Activated CD8-positive, alpha-beta T cell treated with anti-CD3 and anti-CD28 coated beads, Interleukin-2, amount 10 ng/mL, durations not matched to agents 7 days and 5 days (primary cell): ENCODE measurements at places on chromosomes 7 and 10.

GRCh38 chr10:78916227-78916626 is 152.5 kb upstream of the ZMIZ1 start:
- DNase-seq, result no peak

DNA sequence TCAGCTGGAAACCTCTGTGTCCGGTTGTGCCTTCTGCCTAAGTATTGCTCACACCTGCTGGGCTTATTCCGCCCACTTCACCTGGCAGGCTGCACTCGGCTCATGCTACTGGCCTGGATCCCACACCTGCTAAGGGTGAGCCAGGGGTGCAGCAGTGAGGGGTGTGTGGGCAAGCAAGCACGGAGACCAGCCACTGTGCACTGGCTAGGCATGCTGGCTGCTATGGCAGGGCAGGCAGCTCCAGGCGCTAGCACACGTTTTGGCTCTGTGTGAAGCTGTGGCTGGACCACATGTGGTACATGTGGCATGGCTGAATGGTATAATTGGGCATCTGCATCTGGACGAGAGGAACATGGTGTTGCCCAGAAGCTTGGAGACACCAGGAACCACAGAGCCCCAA is 940.7 kb downstream of the NRG3 start:
- no peak for DNase-seq

- DNase-seq, result no peak
Measured at GRCh38 chr10:2619916-2620315, 447.4 kb upstream of the PFKP start.

DNA sequence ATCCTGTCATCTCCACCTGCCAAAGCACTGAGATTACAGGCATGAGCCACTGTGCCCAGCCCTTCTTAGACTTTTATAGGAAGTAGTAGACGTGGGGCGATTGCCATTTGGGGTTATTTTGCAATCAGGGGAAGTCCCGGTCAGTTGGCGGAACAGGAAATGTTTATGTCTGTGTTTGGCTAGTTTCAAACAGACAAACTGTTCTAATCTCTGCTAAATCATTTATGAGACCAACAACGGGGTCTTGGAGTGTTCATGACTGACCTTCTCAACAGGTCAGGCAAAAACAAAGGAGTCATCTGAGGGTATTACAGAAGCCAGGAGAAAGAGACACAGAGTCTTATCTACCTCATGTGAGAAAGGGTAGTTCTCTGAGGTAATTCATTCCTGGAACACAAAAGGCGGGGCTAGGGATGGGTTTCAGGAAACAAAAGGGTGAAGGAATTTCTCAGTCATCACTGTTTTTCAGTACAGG is 6.6 kb upstream of the TPK1 start:
- no peak for DNase-seq

DNA sequence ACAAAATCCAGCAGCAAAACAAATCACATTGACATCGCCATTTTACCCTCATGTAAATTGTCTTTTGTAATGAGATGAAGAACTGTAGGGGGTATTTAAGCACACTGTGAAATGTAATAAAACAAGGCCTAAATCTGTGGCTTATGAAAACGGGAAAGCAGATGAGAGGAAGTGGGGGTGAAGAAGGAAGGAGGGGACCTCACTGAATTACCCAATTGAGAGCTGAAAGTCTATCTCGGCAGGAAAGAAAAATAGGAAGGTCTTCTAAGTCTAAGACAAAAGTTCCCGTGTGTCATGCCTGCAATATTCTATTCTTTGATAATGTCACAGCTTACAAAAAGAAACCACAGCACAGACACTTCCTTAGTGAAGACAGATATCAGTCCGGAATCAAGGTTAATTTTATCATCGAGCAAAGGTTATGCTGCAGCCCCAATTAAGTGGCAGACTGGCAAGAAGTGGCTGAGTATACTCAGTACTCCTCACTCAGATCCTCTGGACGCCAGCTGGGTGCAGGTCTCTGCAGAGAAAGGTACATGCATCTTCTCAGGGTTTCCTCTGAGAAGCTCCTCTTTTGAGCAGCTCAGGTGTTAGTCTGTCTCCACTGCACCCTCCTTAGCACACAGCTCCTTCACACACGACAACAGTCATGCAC is 239.7 kb downstream of the FANK1 start:
- no peak for DNase-seq

GRCh38 chr10:99631496-99631895 is 11.3 kb upstream of the SLC25A28 start:
- DNase-seq, result no peak

DNA sequence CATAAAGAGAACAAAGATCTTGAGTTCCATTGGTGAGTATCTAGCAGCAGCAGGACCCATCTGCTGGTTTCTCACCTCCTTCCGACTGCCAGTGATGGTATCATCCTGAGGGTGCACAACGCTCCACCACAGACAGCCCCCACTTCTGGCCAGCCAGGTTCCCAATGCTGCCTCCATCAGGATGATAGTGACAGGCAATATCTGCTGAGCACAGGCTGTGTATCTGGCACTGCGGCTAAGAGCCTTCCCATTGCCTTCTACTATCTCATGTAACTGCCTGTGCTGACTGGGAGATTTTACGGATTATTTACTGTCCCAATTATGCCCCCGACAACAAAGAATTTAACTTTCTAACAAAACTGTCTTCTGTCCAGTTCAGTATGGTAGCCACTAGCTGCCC is 352.4 kb upstream of the AOAH start:
- DNase-seq, result no peak

- no peak for DNase-seq
Measured at GRCh38 chr10:53025172-53025711, 252.7 kb upstream of the MBL2 start.

- DNase-seq, result no peak
Measured at GRCh38 chr7:141409801-141410329, 141.3 kb upstream of the AGK start.

GRCh38 chr10:7027913-7028808 is 382.7 kb downstream of the SFMBT2 start:
- DNase-seq, result no peak

DNA sequence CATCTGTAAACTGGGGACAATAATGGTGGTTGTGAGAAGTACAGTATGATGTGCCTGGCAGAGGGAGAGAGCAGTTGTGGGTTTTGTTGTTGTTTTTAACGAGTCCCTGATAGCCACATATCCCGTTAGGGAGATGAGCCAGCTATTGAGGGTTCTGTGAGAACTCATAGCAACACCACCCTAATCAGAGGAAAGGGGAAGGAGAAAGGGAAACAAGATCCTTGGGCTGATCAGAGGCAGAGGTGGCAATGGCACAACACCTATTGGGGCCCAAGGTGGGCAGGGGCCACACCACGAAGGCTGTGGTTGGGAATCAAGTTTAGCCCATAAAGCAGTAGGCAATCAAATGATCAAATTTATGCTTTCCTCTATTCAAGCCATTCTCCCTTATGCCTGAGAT is 1.7 kb upstream of the MRPS24 start:
- DNase-seq, result no peak

- DNase-seq, result peak; percentile 47
Measured at GRCh38 chr7:123747620-123748141, 1.1 kb downstream of the WASL start.

GRCh38 chr7:28383975-28384374 is 28.3 kb upstream of the CREB5 start:
- DNase-seq, result no peak

DNA sequence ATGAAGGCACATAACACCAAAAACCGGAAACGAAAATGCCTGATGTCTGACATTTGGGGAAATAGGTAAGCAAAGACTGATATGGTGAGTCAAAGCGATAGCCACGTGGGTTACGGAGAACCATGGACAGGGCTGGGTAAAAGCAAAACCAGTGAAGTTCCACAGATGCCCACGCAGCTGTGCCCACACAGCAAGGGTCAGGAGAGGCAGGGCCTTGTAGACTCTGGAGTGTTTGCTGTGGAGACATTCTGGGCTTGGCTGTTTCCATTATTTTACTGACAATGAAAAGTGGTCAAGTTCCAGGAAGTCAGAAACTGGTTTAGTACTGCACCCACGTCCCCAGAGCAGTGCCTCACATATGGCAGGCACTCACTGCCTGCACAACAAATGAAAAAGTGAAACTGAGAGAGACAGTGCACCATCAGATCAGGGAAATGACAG is 148.7 kb downstream of the ZMYND11 start:
- no peak for DNase-seq

DNA sequence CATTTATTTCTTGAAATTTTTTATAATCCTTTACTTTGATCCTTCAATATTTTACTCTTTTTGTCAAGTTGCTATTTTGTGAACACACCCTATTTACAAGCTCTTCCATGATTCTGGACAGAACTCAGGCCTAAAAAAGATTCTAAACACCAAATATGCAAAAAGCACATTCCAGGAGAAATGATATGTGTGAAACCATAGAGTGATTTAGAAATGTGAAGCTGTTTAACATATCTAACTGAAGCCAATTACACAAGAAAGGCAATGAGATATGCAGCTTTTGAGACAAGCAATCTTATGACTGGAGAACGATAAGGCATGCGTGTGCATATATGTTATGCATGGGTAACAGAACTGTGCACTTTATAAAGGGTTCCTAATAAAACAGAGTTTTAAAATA is 243.0 kb downstream of the CACNA2D1 start:
- no peak for DNase-seq

DNA sequence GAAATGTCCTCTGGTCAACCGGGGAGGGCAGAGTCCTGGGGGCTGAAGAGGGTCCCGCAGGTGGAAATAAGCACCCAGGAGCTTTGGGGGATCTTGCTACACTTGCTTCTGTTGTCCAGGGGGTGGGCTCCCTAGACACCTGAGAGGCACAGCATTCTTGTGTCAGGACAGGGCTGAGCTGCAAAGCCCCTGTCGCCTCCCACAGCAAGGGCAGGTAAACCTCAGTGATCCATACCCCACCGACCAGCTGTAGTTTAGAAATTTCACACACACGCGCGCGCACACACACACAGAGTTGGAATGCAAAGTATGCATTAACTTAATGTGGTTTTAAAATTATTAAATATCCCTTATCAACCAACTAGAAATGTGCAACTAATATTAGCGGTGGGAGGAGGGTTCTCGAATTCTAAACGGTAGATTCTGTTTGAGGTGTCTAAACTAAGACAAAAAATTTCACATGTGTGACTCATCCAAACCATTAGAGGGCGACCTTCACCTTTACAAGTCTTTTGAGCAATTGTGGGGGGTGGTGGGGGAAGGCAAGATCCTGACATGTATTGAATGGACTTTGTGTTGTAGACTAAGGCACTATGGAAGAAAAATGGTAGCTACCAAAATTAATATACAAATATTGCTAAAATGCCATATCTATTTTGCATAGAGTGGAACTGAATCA is 34.3 kb upstream of the PTF1A start:
- peak; percentile 24 for DNase-seq

DNA sequence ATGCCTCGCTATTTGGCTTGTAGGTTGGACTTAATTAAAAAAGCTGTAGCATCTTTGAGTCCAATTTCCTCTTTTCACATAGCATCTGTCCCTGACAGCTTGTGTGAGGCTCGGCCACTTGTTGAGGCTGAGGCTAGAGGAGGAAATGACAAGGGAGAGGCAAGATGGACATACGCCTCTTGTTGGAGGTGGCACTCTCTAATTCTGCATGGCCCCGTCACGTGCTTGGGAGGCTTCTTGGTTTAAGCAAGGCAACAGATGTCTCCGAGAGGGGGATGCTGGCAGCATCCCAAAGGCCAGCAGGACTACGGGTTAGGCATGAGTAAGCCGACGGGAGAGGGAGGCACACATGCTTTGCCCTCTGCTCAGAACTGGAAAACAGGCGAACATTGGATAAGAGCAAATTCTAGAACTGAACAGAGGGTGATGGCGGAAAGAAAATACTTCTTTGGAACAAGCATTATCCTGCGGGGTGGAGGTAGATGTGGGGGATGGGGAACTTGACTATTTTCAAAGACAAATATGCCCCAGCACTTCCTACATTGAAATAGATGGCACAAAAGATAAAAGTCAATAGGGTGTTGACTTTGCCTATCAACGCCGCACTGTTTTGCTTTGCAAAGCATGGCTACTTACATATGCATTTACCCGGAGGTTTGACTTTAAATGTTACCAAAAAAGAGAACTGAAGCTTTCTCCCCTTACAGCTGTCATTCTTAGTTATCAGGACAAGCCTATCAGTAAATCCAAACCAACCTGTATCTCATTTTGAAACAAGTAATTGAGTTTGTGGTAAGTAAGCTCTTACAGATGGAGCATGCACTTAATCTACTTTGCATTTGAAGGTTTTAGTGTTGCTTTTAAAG is 94.8 kb downstream of the CHN2 start:
- no peak for DNase-seq

DNA sequence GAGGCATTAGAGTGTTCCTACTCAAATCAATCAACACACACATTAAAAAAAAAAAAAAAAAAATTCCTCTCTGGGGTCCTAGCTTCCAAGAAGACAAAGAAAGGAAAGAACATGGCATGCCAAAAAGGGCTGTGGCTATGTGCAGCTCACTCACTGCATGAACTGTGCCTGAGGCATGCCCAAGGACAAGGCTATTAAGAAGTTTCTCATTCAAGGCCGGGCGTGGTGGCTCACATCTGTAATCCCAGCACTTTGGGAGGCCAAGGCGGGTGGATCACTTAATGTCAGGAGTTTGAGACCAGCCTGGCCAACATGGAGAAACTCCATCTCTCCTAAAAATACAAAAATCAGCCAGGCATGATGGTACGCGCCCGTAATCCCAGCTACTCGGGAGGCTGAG is 41.9 kb upstream of the PPP3CB start:
- no peak for DNase-seq

- no peak for DNase-seq
Measured at GRCh38 chr7:86814661-86815379, 171.1 kb downstream of the GRM3 start.

- no peak for DNase-seq
Measured at GRCh38 chr7:70271617-70272081, 673.4 kb downstream of the AUTS2 start.

GRCh38 chr10:13784067-13784466 is 197.3 kb downstream of the PRPF18 start:
- DNase-seq, result peak; percentile 47

DNA sequence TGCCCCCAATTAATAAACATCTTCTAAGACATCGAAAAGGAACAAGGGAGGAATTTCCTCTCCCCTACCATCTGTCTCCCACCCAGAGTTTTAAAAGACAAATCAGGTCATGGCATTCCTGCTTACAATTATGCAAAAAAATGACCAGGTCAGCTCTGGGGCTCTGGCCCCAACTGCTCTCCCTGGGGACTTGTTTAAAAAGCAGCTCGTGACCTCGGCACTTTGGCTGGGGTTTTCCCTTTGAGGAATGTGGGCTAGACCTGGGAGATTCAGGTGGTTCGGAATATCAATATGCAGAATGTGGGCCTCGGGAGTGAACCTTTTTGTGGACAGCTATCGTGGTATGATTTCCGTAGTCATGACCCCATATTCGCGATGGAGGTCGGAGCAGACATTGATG is 648 bp upstream of the RADIL start:
- DNase-seq, result no peak

DNA sequence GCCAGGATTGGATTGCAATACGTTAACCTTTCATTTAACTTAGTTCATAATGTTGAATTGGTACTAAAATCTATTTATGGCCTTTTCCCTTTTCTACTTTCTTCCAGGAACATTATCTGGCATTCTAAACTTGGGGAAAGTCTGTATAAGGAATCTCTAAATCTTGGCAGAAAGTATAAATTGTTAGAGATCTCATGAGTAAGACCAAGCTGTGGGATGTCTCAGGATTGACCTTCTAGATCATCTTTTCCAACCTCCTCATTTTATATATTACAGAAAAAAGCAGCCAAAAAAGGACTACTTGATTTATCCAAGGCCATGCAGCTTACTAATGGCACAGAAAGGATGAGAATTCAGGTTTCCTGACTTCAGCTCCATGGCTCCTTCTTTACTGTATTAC is 598.3 kb downstream of the INHBA start:
- no peak for DNase-seq

GRCh38 chr10:63522277-63522687 is 1.1 kb downstream of the REEP3 start:
- DNase-seq, result no peak

GRCh38 chr10:74880041-74880440 is 53.6 kb downstream of the KAT6B start:
- DNase-seq, result no peak
